Kidney (tissue), 22 donors: ENCODE measurements at places on chromosomes 13 and 19.

DNA sequence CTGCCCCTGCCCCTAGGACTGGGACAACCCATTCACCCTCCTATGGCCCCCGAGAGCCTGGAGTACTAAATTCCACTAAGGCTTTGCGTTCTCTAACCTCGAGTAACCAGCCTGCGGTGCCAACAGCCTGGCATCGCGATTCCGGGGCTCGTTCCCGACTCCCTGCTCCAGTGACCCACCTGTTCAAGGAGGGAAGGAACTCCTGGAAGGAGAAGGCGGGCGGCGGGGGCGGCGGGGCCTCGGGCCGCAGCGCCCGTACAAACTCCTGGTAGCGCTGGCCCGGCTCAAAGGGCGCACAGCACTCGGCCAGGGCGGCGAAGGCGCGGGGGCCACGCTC is 6.3 kb downstream of the GMIP start:
- DNase-seq = no peak

- no peak for DNase-seq
Measured at GRCh38 chr19:56348289-56348877, 33.7 kb upstream of the ZSCAN5A start.

GRCh38 chr19:2306971-2307370 is 983 bp downstream of the LINGO3 start:
- DNase-seq = no peak

DNA sequence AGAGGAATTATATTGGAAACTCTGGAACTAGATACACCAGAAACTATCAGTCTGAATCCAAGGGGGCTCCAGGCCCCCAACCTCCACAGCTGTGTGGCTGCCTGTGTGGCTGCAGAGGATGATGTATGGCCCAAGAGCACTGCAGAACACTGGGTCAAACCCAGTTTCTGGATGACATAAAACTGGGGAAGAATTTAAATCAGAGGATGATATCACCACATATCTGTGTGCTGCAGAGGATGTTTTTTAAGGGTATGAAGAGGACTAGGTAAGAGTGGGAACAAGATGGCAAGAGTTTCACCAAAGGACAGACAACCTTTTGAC is 226.4 kb downstream of the SUCLA2 start:
- DNase-seq = no peak

DNA sequence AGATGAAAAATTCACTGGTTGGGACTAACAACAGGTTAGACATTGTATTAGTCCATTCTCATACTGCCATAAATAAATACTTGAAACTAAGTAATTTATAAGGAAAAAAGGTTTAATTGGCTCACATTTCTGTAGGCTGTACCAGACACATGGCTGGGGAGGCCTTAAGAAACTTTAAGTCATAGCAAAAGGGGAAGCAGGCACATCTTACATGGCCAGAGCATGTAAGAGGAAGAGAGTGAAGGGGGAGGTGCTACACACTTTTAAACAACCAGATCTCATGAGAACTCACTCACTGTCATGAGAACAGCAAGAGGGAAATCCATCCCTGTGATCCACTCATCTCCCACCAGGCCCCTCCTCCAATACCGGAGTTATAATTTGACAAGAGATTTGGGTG is 125.9 kb downstream of the SUCLA2 start:
- DNase-seq = no peak

GRCh38 chr13:100128373-100128772 is 39.5 kb downstream of the PCCA start:
- no peak for DNase-seq

DNA sequence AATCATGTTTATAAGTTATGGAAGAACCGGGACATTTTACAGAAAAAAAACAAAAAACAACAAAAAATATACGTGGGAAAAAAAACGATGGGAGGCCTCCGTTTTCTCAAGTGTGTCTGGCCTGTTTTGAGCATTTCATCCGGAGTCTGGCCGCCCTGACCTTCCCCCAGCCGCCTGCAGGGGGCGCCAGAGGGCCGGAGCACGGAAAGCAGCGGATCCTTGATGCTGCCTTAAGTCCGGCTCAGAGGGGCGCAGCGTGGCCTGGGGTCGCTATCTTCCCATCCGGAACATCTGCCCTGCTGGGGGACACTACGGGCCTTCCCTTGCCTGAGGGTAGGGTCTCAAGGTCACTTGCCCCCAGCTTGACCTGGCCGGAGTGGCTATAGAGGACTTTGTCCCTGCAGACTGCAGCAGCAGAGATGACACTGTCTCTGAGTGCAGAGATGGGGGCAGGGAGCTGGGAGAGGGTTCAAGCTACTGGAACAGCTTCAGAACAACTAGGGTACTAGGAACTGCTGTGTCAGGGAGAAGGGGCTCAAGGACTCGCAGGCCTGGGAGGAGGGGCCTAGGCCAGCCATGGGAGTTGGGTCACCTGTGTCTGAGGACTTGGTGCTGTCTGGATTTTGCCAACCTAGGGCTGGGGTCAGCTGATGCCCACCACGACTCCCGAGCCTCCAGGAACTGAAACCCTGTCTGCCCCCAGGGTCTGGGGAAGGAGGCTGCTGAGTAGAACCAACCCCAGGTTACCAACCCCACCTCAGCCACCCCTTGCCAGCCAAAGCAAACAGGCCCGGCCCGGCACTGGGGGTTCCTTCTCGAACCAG is 1.8 kb upstream of the APOE start:
- DNase-seq = peak; percentile 87

DNA sequence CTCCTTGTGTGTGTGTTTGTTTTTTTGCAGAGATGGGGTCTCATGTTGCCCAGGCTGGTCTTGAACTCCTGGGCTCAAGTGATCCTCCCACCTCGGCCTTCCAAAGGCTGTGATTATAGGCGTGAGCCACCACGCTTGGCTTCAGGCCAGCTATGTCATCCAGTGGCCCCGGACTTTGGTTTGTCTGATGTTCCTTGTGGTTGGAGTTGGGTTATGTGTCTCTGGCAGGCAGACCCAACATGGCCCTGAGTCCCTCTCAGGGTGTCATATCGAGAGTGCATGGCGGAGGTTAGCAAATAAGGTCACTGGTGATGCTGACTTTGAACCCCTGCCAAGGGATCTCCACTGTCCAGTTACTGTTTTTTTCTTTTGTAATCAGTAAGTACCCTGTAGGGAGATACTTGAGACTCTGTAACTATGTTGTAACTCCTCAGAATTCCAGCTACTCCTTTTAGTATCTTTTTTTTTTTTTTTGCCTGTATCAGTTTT is 37.3 kb downstream of the SMARCA4 start:
- no peak for DNase-seq

GRCh38 chr13:76663592-76664335 is 222.4 kb downstream of the KCTD12 start:
- no peak for DNase-seq

- DNase-seq = peak; percentile 46
Measured at GRCh38 chr19:18202778-18203407, 949 bp downstream of the RAB3A start.

DNA sequence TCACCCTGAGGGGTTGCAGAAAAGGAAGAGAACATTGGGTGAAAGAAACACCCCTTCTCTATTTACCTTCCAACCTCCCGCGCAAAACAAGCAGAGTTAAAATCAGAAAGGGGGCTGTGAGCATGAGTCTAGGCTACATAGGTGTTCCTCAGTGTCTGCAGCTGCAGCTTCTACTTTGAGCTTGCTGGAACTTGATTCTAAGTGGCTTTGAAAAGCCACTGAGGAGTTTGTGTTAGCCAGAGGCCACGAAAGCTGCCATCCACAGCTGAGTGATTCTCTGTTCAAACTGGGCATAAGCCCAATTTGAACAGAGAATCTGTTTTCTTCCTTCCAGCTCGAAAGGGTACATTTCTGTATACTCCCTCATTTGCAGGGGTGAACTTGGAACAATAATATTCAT is 343.9 kb downstream of the PCDH9 start:
- DNase-seq = no peak

DNA sequence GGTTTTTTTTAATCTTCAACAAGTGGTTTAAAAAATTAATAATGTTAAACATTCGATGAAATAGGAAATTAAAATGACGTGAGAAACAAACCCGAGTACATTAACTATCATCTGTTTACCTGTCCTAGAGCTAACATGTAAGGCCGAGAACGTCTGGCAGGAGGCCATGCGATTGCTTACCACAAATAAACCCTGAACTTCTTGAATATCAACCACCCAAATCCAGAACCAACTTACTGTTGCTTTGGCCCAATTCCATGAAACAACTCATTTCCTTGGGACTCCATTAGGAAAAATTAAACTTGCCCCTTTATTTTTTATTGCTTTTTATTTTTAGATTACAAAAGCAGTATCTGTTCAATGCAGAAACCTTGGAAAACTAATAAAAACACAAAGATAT is 228.9 kb upstream of the IRS2 start:
- DNase-seq = no peak

GRCh38 chr19:519449-519865 is 12.1 kb upstream of the CDC34 start:
- no peak for DNase-seq

DNA sequence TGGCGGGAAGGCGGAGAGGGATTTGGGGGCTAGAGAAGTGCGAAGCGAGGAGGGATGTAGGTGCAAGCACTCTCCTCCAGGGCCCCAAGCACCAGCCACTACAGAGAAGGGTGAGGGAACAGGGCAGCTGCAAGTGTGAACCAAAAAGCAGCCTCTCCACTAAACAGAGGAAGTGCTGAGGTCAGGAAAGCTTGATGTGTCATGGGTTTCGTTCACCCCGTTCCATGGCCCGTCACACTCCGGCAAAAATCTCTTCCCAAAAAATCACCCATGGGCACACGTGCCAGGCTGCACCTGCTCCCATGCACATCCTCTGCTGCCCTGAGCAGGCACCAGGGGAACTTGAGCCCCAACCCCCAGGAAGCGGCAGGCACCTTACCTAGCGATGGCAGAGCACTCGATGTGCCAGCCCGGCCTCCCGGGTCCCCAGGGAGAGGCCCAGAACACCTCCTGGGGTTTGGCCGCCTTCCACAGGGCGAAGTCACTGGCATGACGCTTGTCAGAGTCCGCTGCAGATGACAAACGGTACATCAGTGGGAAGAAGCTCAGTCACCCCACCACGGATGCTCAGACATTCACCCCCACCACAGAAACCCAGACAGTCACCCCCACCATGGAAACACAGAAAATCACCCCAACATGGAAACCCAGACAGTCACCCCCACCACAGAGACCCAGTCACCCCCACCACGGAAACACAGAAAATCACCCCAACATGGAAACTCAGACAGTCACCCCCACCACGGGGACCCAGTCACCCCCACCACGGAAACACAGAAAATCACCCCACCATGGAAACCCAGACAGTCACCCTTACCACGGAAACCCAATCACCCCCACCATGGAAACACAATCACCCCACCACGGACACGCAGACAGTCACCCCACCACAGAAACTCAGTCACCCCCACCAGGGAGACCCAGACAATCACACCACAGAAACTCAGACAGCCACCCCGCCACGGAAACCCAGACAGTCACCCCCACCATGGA is 29.0 kb downstream of the CARS2 start:
- DNase-seq = no peak

GRCh38 chr13:73416093-73416492 is 357.3 kb downstream of the KLF5 start:
- DNase-seq = no peak

GRCh38 chr13:41137241-41137640 is 4.6 kb upstream of the KBTBD6 start:
- no peak for DNase-seq

DNA sequence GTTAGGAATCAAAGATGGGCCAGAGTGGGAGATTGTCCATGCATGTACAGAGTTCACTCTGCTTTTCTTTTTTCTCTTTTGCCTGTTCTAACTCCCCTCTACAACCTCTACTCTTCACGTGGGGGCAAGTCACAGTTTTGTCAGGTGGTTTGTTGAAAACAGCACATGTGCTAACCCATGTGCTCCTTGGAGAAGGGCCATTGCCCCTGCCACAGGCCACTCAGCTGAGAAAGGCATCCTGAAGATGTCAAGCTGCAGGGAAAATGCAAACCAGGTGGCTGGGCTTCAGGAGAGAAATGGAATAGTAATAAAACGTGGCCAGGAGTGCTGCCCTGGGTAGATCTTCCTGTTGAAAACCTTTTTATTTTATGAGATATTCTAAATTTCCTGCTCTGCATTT is 35.3 kb upstream of the SLC10A2 start:
- no peak for DNase-seq

DNA sequence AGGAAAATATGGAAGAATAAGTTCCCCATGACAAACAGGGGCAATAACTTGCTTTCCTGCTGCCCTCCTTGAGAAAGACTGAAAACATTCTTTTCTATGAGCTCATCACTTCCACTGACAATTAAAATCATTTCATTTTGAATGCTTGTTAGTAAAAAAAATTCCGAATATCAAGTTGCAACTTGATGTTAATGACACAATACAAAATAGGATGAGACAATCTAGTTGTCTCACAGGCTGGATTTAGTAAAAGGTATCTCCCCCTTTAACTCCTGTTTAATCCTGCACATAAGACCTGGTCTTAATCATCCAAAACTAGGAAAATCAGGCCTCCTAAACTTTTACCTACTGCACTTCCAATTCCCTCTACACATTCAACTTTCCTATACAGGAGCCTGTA is 24.7 kb downstream of the IRS2 start:
- no peak for DNase-seq

DNA sequence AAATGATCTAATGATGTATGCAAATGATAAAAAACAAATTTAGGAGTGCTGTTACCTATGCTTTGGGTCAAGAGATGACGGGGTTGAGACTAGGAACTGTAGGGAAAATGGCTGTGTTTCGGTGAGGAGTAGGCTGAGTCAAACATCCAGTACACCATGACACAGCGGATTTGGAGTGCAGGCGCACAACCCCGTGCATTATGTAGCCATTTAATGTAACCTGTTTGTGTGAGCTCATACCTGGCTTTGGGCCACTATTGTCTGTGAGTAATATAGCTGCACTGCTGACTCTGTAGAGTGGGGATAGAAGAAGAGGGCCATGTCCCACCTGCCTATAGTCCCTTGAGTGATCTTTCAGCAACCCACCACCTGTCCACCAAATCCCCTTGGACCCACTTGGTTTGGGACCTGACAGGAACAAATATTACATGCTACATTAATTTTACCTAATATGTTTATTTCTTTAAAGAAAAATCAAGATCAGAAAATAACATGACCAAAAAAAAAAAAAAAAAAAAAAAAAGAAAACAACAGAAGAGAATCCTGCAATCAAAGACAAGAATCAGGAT is 95.5 kb upstream of the KLHL1 start:
- DNase-seq = no peak

GRCh38 chr13:22369090-22369489 is 698.2 kb downstream of the FGF9 start:
- no peak for DNase-seq

DNA sequence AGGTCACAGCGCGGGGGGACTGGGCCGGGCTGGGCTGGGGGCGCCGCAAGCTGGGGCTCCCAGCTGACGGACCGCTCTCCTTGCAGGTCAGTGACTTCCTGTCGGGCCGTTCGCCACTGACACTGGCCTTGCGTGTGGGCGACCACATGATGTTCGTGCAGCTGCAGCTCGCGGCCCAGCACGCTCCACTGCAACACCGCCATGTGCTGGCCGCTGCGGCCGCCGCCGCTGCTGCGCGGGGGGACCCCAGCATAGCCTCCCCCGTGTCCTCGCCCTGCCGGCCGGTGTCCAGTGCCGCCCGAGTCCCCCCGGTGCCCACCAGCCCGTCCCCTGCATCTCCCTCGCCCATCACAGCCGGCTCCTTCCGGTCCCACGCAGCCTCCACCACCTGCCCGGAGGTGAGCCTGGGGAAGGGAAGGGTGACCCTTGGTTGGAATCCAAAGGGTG is 5.7 kb downstream of the MIDN start:
- DNase-seq = no peak

GRCh38 chr19:2271234-2272103 is 10.5 kb downstream of the PEAK3 start:
- peak; percentile 65 for DNase-seq

- DNase-seq = no peak
Measured at GRCh38 chr13:20378721-20379120, 146.6 kb upstream of the GJB6 start.
